ENCODE measurements at places on chromosomes 2 and 18.

DNA sequence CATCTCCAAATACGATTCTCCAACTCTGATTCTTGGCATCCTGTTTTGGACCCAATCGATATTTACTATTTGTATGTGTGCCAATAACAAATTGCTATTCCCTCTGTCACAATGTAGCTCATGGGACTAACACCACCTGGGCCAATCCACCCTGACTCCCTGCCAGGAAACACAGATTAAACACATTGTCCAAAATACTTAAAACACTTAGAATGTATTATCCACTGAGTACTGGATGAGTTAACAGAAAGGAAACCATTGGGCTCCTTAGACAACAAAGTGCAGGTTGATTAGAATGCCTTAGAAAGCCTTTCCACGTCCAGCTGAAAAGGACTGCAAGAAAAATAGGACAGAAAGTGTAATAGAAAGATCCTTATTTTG lies 79.4 kb upstream of the ARHGAP28 start:
- no peak for DNase-seq

- DNase-seq: peak; percentile 70
Measured at GRCh38 chr18:63161761-63162195, 157.8 kb downstream of the BCL2 start.

- DNase-seq: peak; percentile 7
Measured at GRCh38 chr18:58321986-58322385, 278.0 kb downstream of the NEDD4L start.

DNA sequence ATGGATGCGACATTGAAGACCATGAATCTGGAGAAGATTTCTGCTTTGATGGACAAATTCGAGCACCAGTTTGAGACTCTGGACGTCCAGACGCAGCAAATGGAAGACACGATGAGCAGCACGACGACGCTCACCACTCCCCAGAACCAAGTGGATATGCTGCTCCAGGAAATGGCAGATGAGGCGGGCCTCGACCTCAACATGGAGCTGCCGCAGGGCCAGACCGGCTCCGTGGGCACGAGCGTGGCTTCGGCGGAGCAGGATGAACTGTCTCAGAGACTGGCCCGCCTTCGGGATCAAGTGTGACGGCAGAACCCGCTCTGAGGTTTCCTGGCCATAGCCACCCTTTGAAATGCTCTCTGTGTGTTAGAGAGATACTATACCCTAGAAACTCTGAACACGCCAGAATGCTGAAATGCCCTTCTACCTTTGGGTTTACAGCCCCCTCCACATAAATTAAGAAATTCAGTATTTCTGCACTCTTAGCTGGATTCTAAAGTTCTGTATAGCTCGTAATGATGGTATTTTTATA lies 659 bp downstream of the CHMP1B start:
- DNase-seq: peak; percentile 40

DNA sequence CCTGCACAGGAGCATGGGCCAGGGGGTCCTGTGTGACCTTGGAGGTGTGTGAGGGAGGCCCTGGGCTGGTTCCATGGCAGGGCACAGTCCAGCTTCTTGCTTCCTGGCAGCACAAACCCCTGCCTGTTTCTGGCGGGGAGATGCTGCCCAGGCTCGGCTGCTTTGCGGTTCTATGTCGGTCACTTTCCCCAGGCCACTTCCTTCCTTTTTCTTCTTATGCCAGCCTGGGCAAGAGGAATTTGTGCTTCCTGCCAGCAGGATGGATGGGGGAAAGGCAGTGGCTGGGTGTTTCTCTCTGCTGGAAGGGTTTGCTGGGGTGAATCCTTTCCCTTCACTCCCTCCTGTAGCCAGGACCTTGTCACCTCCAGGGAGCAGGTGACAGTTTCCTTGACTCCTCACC lies 24.3 kb downstream of the ASAP2 start:
- no peak for DNase-seq

All from T-helper 9 cell (primary cell).